ENCODE measurements at places on chromosomes 6 and 20.

- DNase-seq: no peak
Observed at GRCh38 chr20:43238833-43239232, 49.1 kb upstream of the PTPRT start.

- no peak for DNase-seq
Observed at GRCh38 chr6:132131351-132131750, 180.2 kb upstream of the CCN2 start.

DNA sequence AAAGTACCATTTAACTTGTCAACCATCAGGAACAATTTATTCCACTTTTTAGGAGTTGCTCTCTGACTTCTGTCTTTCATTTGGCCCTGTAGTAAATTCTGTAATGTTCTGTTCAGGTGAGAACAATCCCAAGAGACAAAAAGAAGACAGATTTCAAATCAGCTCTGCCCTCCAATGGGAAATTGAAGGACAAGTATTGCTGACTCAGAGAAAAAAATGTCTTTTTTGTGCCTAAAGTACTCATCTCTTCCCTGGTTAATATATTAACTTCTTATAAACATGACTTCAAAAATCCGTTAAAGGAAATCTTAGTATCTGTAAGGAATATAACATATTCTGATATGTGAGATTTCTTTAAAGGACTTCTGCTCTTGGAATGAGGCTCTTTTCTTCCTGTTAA is 38.6 kb upstream of the SCGN start:
- DNase-seq: no peak

DNA sequence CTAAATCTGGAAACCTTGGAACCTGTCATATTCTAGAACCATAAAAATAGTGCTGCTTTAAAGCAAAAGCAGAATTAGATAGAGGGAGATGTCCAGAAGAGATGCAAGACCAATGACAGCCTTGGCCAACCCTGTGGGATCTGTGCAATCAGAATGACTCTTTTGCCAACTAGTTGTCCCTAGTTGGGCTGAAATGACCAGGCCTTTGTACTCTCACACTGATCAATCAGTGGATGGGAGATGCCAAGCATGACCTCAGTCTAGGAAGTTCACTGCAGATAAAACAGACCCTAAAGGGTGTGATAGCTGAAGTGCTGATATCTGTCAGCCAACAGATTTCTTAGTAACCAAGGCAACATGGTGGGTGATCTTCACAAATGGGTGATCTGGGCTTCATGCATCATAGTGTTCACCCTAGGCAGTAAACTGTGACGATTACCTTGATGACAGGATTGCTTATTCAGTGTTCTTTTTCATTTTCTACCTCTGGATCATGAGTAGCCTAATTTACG is 52.1 kb downstream of the BCKDHB start:
- no peak for DNase-seq

DNA sequence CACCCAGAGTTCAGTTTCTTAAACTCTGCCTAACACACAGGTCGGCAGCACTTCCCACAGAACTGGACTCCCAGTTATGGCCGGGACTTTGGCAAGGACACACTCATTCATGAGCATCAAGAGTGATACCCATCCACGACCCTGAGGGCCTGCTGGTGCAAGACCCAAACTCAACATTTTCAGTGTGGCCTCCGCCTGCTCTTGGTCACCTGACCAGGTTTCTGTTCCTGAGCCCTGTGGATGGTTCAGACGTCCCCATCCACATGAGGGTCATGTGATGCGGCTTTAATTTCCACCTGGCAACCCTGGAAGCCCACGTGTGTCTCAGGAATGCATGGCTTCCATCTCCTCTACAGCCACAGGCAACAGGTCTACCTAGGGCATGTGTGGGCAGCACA is 245.3 kb downstream of the DLL1 start:
- DNase-seq: no peak

GRCh38 chr6:75864446-75864845 is 115.4 kb downstream of the MYO6 start:
- DNase-seq: no peak

Measured in CD4-positive, alpha-beta T cell treated with Interleukin-6 at 100 ng/mL for 8 hours (primary cell).